ENCODE measurements at places on chromosomes 2 and 18.

- no peak for DNase-seq
These were observed 80.5 kb downstream of the DGKD start for GRCh38 chr2:233434666-233435330.

DNA sequence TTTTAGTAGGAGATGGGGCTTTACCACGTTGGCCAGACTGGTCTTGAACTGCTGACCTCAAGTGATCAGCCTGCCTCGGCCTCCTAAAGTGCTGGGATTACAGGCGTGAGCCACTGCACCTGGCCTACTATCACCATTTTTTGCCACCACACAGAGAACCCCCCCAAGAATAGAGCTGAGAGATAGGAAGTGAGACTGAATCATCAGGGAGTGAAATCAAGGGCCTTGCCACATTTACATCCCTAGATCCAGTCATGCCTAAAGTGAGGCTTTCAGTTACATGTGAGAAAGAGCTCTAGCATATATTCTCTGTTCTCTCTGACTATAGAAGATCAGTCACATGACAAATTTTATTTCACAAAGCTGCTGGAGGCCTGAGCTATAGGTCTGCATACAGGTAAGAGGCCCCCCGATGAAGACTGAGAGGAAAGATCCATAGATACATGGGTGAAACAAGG, 28.0 kb upstream of the KCMF1 start:
- DNase-seq = no peak

GRCh38 chr2:136116813-136117390, 1.0 kb downstream of the CXCR4 start:
- no peak for DNase-seq

DNA sequence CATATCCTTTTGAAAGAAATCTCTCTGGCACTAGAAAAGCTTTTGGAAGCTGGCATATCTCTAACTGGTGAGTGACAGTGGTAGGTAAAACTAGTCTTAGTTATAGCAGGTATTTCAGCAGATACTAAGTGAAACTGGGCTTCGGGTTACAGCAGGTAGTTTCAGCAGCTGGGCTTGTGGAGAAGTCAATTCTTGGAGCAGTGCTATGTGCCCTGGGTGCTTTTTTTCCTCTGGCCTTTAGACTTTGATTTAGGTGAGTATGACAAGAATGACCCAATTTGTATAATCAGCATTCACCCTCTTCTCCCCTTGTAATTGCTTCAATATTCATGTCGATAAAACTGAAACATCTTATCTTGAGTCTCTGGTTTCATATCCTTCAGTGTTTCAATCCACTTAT, 123.1 kb downstream of the KYNU start:
- DNase-seq = no peak

GRCh38 chr18:74654638-74655037, 57.0 kb downstream of the ZNF407 start:
- peak; percentile 15 for DNase-seq

DNA sequence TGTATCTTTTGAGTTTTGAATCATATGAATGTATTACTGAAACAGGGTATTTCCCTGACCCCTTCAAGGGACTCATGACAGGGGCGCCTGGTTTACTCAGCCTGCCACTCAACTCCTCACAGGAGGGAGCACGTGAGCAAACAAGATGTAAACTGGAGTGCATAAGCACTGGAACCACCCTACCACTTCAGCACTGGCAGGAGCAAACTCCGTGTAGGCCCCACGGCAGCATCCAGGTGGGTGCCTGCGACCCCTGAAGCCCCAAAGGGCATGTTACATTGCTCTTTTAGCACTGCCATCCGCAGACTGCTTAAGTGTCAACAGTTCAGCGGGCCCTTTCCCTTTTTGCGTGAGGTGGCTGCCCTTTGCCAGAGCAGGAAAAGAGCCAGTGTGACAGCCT, 8.2 kb upstream of the DAPL1 start:
- DNase-seq = no peak

- DNase-seq = no peak
These were observed 39.8 kb downstream of the TTN start for GRCh38 chr2:178767094-178768060.

DNA sequence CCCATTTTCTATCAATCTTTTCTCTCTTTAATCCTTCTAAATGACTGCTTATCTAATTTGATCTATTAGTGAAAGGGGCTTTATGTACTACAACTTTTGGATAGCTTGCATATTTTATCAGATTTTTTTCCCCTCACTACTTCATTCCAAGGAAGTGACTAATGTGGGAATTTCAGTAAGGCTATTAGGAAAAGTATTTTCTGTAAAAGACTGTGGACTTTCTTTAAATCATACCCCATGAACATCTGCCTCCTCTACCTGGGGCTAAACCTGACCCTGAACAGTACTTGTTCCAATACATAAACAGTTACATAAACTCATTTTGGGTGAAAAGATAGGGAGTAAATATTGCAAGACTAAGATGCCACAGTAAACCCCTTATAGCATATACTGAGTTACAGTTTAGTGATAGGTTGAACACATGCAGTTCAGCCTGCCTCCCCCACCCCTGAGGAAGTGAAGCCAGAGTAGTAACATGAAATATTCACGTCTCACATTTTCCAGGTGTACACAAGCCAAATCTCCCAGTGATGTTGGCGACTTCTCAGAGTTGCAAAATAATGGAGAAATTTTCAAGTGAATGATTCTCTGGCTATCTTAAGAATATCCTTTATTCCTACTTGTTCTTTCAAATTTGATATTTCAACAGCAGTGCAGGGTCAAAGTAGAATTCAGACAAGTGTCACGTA, 590.9 kb upstream of the ZEB2 start:
- DNase-seq = peak; percentile 26

- no peak for DNase-seq
These were observed 4.1 kb upstream of the ZCCHC2 start for GRCh38 chr18:62518460-62519375.

- DNase-seq = peak; percentile 91
These were observed 3.5 kb upstream of the LBX2 start for GRCh38 chr2:74502720-74503505.

DNA sequence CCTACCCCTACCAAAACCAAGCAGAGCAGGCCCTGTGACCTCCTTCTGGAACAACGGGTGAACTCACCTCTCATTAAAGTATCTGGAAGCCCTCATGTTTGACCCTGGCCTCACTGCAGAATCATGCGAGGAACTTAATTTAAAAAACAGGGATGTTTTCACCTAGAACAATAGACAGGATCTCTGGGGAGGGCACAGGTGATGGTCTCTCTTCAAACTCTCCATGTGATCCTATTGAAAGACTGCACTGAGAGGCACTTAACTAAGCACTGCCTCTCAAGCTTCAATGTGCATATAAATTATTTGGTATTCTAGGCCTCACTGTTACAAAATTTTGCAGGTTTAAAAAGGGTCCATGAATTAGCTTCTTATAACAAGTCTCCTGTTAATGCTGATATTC, 7.5 kb downstream of the ZNF519 start:
- DNase-seq = no peak

GRCh38 chr2:115505331-115505730, 1062.9 kb downstream of the DPP10 start:
- DNase-seq = no peak

- DNase-seq = no peak
These were observed 62.9 kb upstream of the TFPI start for GRCh38 chr2:187617120-187617519.

GRCh38 chr2:100674666-100675065, 111.9 kb downstream of the PDCL3 start:
- no peak for DNase-seq

GRCh38 chr2:134413430-134413829, 159.6 kb downstream of the MGAT5 start:
- DNase-seq = no peak

- peak; percentile 43 for DNase-seq
These were observed 29.6 kb upstream of the SLC30A6 start for GRCh38 chr2:32136097-32136496.

DNA sequence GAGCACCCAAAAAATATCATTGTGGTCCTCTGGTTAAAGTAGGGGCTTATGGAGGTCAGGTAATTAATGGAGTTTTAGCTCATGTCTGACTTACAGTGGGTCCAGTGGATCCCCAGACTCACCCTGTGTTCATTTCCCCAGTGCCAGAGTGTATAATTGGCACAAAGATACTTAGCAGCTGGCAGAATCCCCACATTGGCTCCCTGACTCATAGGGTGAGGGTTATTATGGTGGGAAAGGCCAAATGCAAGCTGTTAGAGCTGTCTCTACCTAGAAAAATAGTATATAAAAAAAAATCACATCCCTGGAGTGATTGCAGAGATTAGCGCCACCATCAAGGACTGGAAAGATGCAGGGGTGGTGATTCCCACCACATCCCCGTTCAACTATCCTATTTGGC, 1067.6 kb upstream of the ACVR2A start:
- no peak for DNase-seq

- DNase-seq = peak; percentile 62
These were observed 309.0 kb upstream of the GULP1 start for GRCh38 chr2:187982668-187983067.

GRCh38 chr18:26650310-26651268, 102.2 kb upstream of the KCTD1 start:
- no peak for DNase-seq

DNA sequence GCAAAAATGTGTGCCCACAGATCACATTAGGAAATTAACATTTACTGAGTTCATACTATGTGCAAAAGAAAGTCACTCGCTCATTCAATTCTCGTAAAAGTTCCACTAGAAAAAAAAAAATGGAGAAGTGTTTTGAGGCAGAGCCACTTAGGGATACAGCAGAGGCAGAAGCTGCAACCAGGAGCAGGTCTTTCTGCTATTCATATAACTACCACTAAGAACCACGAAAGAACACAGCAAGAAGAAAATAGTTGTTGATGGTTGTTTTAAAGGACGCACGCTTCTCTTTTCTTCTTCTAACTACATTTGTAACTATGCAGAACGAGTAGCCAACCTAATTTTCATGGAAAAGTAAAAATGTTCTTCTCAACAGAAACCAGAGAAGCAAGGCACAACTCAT, 45.0 kb downstream of the ROCK2 start:
- no peak for DNase-seq

DNA sequence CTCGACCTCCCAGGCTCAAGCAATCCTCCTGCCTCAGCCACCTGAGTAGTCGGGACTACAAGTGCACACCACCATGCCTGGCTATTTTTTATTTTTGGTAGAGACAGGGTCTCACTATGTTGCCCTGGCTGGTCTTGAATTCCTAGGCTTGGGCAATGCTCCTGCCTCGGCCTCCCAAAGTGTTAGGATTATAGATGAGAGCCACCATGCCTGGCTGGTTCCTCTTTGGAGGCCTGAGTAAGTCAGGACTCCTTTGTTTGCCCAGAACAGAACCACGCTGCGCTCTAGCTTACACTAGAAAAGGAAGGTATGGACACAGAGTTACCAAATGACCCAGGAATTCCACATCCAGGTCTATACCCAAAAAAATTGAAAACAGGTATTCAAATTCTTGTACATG, 135.9 kb upstream of the SLC1A4 start:
- no peak for DNase-seq

GRCh38 chr2:222242532-222242931, 56.3 kb downstream of the PAX3 start:
- no peak for DNase-seq

DNA sequence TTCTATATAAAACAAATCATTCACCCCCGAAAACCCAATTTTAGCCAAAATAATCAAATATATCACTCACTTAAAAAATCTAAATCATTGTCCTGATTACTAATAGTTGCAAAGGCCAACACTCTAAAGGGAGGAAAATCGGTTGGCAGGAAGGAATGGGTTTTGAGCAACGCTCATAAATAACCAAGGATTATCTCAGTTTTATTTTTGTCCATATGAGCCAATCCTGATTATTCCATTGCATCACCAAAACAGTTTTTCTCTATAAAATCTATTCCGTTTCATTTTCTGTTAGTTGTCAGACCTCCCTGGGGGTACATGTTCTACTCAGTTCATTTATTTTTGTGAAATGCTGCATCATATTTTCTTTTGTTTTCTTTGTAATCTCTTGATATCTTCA, 174.1 kb downstream of the LRATD1 start:
- DNase-seq = peak; percentile 26

DNA sequence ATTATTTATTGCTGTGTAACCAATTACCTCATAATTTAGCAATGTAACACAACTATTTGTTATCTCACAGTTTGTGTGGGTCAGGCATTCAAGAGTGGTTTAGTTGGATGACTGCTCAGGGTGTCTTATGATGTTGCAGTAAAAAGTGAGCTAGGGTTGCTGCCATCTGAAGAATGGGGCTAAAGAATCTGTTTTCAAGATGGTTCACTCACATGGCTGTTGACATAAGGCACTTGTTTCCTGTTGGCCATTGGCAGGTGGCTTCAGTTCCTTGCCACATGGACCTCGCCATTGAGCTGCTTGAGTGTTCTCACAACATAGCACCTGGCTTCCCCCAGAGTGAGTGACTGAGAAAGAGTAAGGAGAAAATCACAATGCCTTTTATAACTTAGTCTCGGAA, 123.2 kb downstream of the TMEM17 start:
- DNase-seq = no peak

GRCh38 chr2:96864343-96865091, 5.4 kb downstream of the SEMA4C start:
- no peak for DNase-seq

DNA sequence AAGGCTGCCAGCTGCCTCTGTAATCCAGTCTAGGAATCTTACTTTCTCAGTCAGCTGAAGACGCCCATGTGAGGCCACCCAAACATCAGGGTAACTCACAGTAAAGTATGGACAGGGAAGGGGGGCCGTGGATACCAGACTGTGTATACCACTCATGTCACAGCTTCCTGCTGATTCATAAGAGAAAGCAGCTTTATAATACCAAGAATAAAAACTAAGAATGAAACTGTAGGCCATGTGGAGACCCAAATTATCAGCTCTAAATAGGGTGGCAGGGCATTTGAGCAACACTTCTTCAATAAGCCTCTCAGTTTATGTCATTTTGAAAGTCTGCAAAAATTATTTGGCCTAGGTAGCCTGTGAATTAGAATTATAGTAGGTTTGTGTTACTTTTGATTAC, 115.0 kb upstream of the CDCA7 start:
- DNase-seq = no peak

GRCh38 chr2:88754585-88755320, 63.3 kb downstream of the RPIA start:
- DNase-seq = no peak

GRCh38 chr2:26727641-26728561, 35.4 kb downstream of the KCNK3 start:
- peak; percentile 65 for DNase-seq

GRCh38 chr2:106972782-106973181, 86.8 kb upstream of the ST6GAL2 start:
- DNase-seq = peak; percentile 37

- DNase-seq = no peak
These were observed 8.7 kb downstream of the NXPH2 start for GRCh38 chr2:138771534-138771933.

DNA sequence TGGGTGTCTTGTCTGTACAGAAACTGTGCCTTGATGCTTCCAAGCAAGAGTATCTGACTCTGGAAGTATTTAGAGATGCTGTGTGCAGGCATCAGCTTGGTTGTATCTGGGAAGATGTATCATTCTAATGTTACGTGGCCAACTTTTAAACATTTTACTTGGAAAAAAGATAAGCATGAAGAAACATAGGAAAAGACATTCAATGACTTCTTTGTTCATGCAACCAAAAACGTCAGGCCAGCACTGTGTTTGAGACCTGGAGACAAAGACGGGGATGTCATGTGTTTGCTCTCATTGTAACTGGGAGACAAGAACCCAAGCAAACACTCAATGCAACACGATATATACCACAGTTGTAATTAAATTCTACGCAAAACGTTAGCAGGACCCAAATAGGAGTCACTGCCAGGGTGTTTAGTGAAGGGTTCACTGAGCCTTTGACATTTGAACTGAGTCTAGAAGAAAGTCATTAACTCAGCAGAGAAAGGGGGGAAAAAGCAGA, 8.9 kb upstream of the SESTD1 start:
- DNase-seq = no peak

GRCh38 chr2:153622285-153622684, 143.7 kb upstream of the RPRM start:
- no peak for DNase-seq
